CD4-positive, alpha-beta T cell treated with Interleukin-2 at 100 ng/mL for 4 hours (primary cell): ENCODE measurements at places on chromosomes 13 and 19.

GRCh38 chr19:10797078-10797477, 38.9 kb downstream of the TMED1 start:
- DNase-seq = peak; percentile 76

DNA sequence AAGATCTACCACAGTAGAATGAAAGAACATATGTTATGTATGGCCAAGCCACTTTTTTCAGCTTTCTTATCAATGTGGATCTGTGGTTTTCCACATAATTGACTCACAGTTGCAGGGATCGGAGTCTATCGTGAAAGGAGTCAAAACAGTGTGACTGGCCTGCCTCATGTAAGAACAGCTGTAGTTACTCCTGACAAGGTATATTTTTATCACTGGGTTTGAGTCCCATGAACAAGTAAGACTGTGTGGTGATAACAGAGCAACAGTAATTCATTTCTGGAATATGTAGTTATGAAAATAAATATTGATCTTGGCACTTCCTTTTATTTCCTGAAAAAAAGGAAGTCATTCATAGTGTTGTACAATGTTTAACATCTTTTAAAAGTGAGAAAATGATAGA, 416.6 kb downstream of the KLF12 start:
- peak; percentile 82 for DNase-seq

- no peak for DNase-seq
Measured at GRCh38 chr13:70612881-70613280, 504.6 kb upstream of the KLHL1 start.

DNA sequence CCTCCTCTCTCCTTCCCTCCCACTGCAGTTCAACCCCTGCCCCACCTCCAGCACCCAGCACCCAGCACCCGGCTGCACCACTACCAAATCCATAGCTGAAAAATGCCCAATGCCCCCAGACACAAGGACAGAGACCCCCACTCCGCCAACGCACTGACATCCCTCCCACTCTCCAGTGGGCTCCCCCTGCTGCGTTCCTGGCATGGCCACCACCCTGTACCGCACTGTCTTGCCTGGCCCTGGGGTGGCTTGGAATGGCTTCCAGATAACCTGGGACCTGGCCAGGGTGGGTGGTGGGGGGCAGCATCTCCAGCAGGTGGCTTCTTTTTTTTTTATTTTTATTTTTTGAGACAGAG, 5.8 kb upstream of the MKNK2 start:
- DNase-seq = no peak

- DNase-seq = no peak
Measured at GRCh38 chr13:66659701-66660467, 570.3 kb downstream of the PCDH9 start.

- DNase-seq = no peak
Measured at GRCh38 chr13:98549006-98549727, 27.7 kb downstream of the STK24 start.

GRCh38 chr13:110350509-110350908, 43.4 kb downstream of the COL4A2 start:
- no peak for DNase-seq
